ENCODE measurements at places on chromosomes 13 and 19.

GRCh38 chr19:33040994-33041827, 23.5 kb downstream of the RHPN2 start:
- DNase-seq: no peak

DNA sequence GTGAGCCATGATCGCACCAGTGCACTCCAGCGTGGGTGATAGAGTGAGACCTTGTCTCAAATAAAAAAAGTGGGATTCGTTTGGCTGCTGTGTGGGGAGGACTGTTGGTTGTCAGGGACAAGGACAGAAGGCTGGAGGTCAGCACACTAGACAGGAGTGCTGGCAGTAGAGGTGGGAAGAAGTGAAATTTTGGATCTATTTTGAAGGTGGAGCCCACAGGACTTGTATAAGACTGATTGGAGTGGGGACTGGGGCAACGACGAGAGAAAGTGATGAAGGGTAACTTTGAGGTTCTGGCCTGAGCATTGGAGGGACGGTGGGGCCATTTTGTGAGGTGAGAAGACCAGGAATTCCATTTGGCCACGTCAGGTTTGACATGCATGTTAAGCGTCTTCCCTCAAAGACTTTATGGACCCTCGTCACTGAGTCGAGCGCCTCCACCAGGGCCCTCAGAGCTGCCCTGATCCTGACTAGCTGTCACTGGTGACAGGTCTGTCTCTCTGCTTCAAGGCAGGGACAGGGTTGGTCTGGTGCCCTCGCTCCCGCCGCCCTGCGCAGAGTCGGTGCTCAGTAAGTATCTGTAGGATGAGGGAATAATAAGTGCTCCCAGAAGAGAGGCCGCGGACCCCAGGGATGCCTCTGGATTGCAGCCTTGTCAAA, 673 bp downstream of the CTU1 start:
- DNase-seq: no peak

- DNase-seq: no peak
Measured at GRCh38 chr13:95970878-95971277, 82.3 kb downstream of the UGGT2 start.

DNA sequence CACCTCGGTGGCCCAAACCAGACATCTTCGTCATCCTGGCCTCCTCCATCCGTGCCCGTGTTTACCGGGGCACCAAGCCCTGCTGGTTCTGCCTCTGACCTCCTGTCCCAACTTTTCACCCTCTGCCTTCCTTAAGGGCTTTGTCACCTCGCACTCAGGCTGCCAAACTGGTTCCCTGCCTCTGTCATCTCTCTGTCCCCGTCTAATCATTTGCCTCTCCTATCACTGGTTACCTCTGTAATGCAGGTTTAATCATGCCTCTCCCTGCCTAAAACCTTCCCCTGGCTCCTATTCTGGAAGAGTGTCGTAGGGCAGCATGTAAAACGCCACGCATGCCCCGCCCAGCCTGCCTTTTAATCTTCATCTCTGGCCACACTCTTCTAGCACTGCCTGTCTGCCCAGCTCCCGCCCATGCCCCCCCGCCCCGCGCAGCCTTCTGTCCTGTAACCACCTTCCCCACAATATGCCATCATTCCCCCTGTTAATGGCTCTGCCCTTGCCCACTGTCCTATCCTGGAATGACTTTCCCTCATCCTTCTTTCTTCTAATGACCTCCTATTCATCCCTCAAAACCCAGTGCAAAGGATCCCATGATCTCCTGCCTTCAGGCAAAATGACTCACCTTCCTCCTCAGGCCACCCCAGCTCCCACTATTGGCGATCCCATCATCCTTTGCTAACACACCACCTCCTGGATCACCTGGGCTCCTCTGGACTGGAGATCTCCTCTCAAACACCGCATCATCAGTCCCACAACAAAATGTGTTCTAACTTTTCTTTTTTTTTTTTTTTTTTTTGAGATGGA, 66.7 kb downstream of the PEX11G start:
- DNase-seq: no peak

DNA sequence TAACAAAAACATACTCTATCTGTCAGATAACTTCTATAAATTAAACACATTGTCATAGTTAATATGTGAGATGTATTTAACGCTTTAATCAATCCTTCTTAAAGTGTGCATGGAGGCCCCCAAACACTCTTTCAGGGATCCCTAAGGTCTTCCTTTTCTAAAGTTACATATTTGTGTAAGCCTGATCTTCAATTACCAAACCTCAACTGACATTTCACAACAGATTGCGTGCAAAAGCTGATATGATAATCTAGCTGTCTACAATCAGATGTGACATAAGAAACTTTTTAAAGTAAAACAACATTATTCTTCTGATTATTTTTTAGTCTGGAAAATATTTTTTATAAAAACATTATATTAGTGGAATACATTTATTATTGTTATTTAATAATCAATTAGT, 1850.4 kb downstream of the OLFM4 start:
- DNase-seq: no peak

DNA sequence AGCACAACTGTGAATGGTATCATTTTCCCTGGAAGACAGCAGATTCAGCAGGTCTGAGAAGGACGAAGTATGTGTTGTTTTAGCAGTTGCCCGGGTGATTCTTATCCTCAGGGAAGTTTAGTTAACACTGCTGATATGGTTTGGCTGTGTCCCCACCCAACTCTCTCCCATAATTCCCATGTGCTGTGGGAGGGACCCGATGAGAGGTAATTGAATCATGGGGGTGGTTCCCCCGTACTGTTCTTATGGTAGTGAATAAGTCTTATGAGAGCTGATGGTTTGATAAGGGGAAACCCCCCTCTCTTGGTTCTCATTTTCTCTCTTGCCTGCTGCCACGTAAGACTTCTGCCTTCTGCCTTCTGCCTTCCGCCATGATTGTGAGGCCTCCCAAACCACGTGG, 81.0 kb upstream of the UBAC2 start:
- peak; percentile 2 for DNase-seq

DNA sequence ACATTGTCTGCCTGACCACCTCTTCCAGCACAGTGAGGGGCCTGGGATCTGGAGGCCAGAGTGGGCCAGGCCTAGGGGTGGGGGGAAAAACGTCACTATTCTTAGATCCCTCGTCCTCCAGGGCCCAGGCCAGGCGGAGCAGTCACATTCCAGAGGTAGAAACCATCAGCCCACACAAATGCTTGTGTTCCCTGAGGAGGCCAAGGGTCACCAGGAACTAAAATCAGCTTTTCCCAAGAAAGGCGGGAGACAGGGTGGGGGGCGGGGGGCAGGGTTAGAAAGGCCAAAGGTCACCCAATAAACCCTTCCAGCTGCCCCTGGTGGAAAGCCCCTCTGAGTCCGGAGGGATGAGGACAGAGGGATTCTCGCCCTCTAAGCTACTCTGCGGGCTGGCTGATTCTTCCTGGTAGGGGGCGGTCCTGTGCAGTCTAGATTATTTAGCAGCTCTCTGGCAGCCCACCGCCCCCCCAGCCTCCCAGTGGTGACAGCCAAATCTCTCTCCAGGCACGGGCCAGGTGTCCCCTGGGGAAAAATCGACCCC, 23.5 kb upstream of the CCL25 start:
- DNase-seq: no peak

DNA sequence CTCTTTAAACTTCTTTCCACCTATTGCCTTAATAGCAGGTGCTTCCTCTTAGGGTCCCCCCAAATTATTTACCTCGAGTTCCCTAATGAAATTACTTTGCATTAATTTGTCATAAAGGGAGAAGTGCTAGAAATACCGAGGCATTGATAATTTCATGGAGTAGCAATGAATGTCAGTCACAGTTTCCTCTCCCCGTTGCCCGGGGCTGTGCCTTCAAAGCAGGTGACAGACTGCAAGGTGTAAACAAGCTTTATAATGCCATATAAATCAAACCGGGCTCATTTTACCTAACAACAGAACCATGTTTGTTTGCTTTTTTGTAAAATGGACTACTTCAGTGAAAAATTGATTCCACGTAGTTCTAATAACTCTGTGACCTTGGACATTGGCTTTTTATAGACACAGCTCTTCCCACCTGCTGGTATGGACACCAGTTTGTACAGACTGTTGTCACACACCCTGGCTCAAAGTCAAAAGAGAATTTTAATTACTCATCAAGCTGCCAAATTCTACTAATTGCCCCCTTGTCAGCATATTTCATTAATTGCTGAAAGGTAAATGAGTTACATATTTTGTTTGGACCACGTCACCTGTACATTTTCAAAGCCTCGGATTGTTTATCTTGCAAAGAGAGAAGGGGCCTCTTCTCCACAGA, 171.1 kb downstream of the STK24 start:
- no peak for DNase-seq

GRCh38 chr13:51816604-51817249, 12.8 kb upstream of the DHRS12 start:
- DNase-seq: no peak

- no peak for DNase-seq
Measured at GRCh38 chr19:49589502-49589905, 1.5 kb upstream of the PRR12 start.

GRCh38 chr19:47469363-47469700, 2.4 kb downstream of the SLC8A2 start:
- DNase-seq: no peak

- no peak for DNase-seq
Measured at GRCh38 chr19:53545271-53546065, 7.5 kb downstream of the ZNF331 start.

DNA sequence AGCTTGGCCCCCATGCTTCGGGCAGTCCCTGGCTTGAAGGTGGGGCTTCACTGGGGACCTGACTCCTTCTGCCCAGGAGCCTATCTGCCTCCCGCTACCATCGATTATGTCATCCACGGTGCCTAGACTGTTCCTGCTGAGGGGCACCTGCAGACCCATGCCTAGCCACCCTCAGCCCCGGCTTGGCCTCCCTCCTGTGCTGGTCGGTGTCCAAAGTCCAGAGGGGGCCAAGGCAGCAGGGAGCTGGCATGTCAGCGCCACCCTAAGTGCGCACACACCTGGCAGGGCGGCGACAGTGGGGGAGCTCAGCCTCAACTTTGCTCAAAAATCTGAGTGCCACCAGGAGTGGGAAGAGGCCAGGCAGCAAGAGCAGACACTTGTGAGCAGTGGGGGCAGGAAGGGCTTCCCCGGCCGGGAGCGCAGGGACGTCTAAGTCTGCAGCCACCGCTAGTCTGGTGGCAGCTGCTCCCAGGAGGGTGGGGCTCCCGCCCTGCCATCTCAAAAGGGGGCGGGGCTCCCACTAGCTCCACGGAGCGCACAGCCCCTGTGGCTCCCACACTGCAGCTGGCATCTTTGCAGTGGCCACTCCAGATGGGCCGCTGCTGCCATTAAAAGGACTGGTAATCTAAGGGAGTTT, 13.5 kb upstream of the URAD start:
- DNase-seq: no peak

DNA sequence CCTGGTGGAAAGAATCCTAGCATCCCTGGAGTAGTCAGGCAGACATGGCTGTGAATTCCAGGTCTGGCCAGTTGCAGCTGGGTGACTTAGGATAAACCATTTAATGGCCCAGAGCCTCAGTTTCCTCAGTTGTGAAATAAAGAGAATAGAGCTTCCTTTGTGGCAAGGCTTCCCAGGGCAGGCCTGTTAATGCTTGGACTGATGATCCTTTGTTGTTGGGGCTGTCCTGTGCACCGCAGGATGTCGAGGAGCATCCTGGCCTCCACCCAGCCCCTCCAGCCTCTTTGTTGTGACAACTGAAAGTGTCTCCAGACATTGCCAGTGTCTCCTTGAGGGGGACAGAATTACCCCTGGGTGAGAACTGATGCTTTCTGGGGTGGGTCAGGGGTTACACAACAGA, 16.3 kb downstream of the LYL1 start:
- DNase-seq: no peak

GRCh38 chr19:2952953-2953481, 8.2 kb upstream of the ZNF77 start:
- no peak for DNase-seq

DNA sequence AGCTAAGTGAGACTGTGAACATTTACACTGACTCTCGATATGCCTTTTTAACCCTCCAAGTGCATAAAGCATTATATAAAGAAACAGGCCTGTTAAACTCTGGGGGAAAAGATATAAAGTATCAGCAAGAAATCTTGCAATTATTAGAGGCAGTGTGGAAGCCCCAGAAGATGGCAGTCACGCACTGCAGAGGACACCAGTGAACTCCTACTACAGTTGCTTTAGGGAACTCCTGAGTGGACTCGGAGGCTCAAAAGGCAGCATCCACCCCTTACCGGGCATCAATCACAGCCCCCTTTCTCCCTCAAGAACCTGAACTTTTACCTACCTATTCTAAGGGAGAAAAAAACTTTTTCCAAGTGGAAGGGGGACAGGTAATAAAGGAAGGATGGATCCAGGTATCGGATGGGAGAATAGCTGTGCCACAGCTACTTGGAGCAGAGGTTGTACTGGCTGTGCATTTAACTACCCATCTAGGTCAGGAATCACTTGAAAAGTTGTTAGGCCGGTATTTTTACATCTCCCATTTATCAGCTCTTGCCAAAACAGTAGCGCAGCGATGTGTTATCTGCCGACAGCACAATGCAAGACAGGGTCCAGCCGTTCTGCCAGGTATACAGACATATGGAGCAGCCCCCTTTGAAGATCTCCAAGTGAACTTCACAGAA, 80.1 kb downstream of the ZNF486 start:
- DNase-seq: no peak

DNA sequence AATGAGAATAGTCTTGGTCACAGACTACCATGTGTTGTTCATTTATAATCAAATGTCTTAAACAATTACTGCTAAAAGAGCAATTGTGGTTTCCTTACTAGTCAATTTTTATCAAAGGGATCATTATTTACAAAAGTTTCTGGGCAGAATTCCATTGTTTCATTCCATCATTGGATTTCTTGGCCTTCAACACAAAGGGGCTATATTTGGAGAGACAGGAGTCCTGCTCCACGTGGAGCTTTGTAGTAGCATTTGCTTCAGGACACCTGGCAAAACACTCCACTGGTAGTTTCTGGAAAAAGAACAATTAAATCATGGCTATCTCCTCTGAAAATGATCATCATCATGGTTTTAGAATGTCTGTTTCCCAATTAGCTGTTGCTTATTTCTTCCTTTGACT, 22.3 kb upstream of the STARD13 start:
- DNase-seq: no peak

GRCh38 chr19:39557811-39558623, 18.1 kb upstream of the EID2 start:
- no peak for DNase-seq

GRCh38 chr13:112106478-112107141, 39.7 kb downstream of the SOX1 start:
- no peak for DNase-seq
